ENCODE measurements at places on chromosomes 2 and 18.

DNA sequence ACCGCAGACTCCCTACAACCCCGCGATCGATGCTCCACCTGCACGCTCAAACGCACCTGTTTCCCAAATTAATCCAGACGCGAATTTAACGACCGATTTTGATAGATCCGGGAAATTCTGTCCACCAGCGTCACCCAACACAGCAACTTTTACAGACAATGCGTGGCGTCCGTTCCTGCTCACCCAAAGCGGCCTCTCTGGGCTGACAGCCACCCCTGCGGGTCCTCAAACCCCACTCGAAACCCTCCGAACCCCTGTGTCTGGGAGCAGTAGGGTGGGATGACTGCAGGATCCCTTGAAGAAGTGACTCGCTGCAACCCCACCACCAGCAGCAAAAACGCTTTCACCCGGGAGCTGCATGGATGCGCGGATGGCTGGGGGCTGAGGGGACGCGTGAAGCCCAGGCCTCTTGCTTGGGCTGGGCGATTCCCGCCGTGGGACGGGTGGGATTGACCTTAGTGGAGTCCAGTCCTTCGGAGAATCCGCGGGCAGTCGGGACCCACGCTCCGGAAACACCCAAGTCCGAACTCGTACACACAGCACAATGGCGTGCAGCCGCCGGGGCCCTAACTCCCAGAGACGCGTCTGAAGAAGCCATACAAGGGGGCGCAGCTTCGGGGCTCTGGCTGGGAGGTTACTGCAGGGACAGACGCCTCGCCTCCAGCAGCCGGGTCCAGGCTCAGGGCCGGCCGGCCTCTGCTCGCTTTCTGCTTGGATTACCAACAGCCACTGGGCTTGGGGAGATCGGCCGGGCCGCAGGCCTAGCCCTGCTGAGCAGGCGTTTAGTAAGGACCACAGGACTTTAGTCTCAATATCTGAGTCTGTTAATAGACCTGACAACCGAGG is 31.1 kb upstream of the ATP6V1B1 start:
- DNase-seq: no peak

DNA sequence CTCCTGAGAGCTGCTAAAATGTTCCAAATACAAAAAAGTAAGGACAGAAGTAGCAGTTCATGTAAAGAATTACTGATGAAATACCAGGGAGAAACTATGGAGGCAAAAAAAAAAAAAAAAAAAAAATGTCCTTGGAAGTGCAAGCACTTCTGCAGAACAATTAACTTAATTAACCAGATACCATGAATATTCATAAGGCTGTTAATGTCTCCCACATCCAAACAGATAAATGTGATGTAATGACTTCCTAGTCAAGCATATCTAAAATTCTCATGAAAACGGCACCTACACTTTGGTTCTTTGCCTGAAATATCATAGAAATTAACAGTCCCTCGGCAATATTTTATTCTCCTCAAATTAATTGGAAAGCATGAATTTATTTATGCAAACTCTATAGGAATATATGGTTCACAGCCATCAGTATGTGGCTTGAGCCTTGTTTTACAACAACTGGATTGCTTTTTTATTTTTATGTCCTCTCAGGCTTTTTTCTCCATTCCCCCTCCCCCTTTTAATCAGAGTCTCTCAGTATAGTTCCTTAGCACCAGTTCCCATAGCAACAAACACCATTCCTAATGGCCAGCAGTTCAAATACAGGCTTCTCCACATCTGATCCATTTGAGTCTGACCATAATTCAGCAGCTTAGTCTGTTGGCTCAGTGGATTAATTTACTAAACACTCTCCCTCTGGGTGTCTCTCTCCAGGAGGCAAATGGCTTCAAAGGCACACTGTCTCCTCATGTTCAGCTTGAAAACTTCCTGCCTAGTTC is 97.1 kb downstream of the ITGA4 start:
- no peak for DNase-seq

DNA sequence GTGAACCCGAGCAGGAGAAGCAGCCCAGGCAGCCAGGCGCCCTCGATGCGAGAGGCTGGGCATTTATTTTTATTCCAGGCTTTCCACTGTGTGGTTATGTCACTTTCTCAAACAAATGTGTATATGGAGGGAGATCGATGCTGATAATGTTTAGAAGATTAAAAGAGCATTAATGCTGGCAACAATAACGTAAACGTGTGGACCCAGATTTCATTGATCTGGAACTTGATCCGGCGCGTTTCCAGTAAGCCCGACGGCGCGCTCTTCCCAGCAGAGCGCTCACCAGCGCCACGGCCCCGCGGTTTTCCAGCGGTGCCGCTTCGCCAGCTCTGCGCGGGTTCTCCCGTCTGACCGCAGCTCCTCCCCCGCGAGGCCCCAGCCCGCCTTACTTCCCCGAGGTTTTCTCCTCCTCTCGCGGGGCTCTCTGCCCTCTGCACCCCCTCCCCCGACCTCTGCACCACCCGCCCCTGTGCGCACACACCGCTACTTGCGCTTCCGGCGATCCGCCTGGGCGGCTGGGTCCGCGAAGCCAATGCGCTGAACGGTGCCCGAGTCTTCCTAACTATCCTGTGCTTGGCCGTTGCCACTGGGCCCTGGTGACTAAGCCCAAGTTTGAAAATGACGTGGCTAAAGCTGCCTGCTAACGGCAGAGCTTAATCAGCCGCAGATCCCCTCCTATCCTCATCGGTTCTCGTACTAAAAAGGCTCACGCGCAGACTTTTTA is 6.1 kb downstream of the ONECUT2 start:
- DNase-seq: no peak

GRCh38 chr18:51171625-51172259 is 25.7 kb downstream of the MEX3C start:
- DNase-seq: no peak

DNA sequence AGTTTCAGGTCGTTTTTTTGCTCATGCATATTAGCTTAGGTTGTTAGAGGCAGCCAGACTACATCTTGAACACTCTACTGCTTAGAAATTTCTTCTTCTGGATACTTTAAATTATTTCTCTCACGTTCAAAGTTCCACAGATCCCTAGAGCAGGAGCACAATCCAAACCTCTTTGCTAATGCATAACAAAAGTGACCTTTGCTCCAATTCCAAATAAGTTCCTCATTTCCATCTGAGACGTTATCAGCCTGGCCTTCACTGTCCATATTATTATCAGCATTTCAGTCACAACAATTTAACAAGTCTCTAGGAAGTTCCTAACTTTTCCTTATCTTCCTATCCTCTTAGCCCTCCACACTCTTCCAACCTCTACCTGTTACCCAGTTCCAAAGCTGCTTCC is 50.4 kb upstream of the ERMN start:
- DNase-seq: no peak

DNA sequence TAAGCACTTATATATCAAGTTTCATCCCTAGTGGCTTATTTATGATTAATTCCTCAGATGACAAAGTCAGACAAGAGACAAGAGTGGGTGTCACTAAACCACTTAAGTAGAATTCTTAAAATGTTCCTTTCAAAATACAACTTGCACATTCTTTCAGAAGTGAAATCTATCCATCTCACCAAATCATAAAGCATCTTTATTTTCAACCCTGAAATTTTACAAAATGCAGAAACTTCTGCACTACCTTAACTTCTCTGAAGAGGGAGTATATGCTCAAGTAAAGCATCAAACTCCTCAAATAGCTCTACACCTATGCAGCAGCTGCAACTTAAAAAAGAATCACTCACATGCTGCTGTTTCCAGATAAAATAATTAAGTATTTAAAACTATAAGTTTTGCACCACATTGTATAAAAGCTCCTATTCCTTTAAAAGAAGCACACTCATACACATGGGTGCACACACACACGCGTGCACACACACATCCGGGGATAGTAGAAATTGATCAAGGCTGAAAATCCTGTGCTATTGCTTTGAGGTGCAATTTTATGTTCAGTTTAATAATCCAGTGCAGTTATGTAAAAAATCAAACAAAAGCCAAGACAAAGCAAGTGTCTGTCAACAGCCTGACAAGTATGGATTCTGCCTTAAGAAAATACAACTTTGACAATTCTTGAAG is 244.5 kb downstream of the TCF4 start:
- DNase-seq: no peak

- DNase-seq: no peak
Measured at GRCh38 chr2:165687426-165688002, 106.5 kb downstream of the GALNT3 start.

- DNase-seq: no peak
Measured at GRCh38 chr2:38578832-38579231, 23.9 kb downstream of the HNRNPLL start.

DNA sequence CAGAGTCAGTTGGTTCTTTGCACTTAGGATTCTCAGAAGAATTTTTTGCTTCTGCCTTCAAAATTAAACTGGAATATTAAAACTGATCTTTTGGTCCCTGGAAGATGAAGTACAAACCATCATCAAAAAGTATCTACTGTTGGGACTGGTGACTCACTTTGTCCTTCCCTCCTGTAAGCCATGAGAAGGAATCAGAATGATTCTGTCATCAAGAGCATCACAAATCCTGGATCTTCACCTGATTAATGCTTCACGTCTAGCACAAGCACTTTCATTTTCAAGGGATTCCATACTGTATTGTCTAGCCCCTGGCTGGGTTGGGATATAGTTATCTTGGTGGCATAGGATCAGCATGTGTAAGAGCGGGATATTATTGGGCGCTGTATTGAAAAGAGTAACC is 69.3 kb upstream of the CYP1B1 start:
- DNase-seq: no peak

- DNase-seq: no peak
Measured at GRCh38 chr2:101828673-101829334, 131.3 kb downstream of the MAP4K4 start.

- no peak for DNase-seq
Measured at GRCh38 chr2:10733566-10733925, 12.1 kb downstream of the ATP6V1C2 start.

- no peak for DNase-seq
Measured at GRCh38 chr2:9465170-9465569, 9.2 kb upstream of the IAH1 start.

- DNase-seq: no peak
Measured at GRCh38 chr2:794554-795241, 117.5 kb upstream of the TMEM18 start.

- no peak for DNase-seq
Measured at GRCh38 chr2:69086466-69086865, 73.5 kb downstream of the ANTXR1 start.

DNA sequence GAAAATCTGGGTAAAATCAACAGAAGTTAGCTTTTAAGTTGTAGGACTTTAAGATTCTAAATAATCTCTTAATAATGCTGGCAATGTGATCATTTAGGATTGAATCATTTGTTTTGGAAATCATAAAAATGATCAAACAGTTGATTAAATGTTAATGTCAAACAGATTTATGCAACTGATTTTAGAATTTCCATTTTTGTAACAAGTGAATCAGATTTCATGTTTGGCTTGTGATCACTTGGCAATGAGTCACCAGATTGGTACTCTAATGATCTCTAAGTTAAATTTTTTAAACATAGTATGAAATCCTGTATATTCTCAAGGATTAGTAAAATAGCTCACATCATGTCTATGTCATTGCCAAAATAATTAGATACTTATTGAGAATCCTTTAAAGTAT is 50.1 kb upstream of the UNC80 start:
- DNase-seq: no peak

- no peak for DNase-seq
Measured at GRCh38 chr2:172702451-172702850, 33.2 kb upstream of the RAPGEF4 start.

DNA sequence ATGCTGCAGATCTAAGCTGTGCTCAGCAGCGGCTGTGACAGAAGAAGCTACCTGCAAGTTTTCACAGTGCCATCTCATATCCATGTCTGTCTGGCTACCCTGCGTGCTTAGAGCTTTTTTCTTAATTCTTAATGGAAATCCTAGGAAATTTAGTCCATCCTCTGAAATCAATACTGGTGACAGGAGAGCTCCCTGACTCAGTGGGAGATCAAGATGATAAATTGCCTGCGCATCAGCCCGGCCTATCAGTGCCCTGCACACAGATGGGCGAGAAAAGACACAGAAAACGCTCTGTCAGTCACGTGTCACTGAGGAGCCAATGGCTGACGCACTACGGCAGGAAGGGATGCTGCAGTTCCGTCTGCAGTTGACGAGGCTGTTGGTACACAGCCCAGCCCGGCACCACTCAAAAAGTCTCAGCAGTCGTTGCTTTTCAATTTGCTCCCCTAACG is 819.6 kb upstream of the FSHR start:
- peak; percentile 0 for DNase-seq

DNA sequence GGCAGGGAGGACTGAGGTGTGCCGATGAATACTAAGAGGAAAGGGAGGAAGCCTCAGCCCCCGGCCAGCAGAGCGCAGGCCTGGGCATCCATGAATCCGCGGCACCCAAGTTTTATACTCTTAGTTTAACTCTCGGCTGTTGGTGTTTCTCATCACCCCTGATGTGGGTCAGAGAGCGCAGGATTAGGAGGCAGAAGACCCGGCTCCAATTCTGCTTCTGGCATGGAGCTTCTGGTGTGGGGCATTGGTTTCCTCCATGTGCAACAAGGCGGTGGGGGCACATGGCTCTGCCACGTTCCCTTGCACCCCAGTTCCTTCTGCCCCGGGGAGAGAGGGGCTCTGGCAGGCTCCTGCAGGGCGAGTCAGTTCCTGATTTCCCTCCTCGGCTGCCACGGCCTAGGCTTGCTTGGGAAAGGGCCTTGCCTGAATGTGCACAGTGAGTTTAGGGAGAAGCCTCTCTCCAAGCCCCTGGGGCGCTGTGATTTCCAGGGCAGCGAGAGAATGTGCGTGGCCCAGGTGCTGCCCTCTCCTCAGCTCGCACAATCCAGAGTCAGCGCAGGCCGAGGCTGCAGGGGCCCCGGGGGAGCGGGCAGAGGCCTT is 36.2 kb upstream of the DNMT3A start:
- DNase-seq: no peak

GRCh38 chr18:32441533-32441932 is 29.1 kb downstream of the GAREM1 start:
- DNase-seq: no peak

DNA sequence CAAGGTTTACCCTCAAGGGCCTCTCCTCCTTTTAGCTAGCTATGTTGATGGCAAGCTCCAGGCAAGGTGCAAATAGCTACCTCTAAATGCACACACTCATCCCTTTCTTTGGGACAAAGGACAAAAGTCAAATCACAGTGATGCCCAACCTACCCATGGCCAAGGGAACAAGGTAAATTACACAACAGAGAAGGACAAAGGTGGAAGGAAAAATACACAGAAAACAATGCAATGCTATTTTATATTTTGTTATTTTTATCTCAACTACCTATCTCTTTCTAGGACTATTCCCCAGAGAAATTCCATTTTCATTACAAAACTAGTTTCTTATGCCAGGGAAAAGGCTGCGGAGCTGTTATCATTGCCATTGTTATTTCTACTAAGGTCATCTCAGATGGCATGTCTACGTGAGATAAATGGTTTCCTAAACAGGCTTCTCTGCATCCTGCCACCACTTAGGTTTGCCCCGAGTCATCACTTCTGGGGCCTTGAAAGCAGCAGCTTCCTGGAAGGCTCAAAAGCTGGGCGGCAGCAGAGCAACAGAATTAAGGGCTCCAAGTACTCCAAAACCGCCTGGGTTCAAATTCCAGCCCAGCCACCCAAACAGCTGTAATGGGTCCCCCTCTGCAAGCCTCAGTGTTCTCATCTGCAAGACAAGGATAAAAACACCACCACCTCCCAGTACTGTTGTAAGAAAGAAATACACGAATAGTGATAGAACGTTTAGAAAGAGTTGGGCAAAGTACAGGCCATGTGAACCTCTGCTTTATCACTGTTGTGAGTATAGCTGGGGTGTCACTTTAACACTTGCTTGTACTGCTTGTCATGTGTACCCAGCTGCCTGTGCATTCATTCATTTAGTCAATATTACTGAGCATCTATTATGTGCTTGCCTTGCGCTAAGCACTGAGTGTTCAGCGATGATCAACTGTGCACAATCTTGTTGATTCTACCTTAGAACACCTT is 20.9 kb downstream of the BCL2 start:
- DNase-seq: no peak

- no peak for DNase-seq
Measured at GRCh38 chr2:160075171-160075570, 12.8 kb upstream of the PLA2R1 start.
